ENCODE measurements at places on chromosomes 4 and X.

DNA sequence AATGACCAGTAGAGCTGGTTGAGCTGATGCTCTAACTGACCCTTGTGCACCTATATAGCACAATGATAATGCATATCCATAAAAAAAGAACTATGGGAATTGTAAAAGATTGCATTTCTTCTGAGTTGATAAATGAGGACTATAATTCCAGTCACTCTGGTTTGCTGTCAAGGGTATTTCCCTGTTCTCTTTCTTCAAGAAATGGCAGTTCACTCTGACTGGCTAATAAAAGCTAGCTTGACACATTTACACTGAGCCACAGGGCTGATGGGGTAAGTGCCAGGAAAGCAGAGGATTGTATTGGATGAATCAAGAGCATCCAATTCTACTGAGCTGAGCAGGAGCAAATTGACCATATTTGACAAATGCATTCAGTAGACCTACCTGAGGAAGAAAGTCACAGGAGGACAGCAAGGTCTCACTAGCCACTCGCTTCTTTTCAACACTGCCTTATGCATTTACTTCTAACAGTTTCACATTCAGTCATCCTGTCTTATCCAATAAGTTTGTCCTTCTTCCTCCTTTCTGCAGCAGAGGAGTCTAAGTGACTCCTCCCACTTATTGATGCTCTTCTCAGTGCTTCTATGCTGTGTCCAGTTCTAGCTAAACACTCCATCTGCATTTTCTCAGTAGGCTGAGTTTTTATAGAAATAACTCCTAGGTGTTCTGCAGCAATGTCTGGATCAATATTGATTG lies 43.0 kb downstream of the RBMX2 start:
- DNase-seq, result no peak

DNA sequence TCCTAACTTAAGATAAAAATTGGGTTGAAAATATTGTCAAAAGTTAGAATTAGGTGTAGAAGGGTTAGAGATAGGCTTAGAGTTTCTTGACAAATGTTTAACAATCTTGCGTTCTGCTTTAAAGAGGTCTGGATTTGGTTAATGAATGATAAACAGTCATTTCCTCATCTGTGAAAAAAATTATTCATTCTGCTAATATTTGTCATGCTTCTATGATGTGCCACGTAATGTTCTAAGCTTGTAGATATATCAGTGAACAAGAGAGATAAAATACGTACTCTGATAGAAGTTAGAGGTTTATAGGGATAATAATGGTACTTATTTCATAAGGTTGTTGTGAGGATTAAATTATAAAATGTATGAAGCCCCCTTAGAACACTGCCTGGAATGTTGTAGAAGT lies 443.0 kb upstream of the GALNT7 start:
- no peak for DNase-seq

DNA sequence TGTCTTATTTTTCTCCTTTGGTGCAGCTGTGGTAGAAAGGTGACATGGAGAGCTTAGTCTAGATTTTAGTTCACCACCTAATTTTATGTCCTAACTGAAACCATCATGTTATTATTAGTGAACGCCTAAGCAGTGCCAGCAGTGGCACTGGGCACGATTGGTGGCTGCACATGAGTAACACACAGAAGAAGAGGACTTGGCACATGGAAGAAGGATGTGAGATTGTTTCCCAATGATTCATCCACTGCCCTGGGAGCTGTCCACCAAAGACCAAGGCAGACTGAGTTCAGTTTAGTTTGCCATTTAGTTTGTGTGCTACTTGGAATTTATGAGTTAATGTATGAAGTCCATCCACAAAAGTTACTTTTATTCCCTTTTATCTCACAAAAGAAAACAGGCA lies 68.1 kb upstream of the NAP1L5 start:
- DNase-seq, result no peak

DNA sequence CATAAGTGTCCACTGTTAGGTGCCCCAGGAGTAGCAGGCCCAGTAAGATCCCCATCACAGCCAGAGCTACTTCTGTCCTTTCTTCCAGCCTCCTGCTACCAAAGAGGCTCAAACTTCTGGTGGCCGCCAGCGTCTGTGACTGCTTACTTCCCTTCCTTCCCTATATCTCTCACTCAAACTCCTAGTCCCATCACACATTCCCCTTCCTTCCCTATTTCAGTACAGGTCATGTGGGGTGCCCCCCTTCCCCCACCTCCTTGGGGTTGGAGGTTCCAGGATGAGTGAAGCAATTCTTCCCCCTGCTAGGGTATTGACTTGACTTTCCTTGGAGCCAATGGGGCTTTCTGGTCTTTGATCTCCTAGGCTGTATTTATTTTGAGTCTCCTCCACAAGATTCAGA lies at the start of gene VSIG4:
Gene VSIG4, minus strand, starts transcription at position 137 of the 400 bp plus-strand sequence. Its CDS starts 82 bp downstream, at position 55.
- no peak for DNase-seq

DNA sequence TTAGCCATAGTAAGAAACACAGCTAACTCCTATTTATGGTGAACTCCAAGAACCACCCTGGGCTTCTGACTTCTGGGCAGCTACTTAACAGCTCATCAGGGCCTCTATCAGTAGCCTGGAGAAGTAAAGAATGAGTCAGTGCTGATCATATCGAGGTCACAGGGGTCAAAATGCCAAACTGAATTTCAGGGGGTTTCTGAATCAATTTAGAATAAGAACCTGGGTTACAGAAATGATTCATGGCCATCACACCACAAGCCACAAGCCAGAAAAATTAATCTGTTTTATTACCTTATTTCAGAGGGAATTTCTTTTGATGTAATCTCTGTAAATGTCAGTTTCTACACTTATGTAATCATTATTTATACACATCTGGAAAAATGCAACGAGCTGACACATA lies 64.4 kb downstream of the CHST7 start:
- DNase-seq, result no peak

GRCh38 chr4:27081675-27082586 lies 221.3 kb downstream of the STIM2 start:
- no peak for DNase-seq

- no peak for DNase-seq
These were observed 24.2 kb upstream of the CAMK2D start for GRCh38 chr4:113785781-113786180.

GRCh38 chr4:14008494-14008893 lies 381.0 kb upstream of the BOD1L1 start:
- no peak for DNase-seq

- no peak for DNase-seq
These were observed 308.7 kb downstream of the DCTD start for GRCh38 chr4:182608525-182608924.

GRCh38 chr4:41865981-41866798 lies 69.0 kb upstream of the TMEM33 start:
- no peak for DNase-seq

GRCh38 chr4:79907001-79907400 lies 166.0 kb downstream of the ANTXR2 start:
- DNase-seq, result no peak

- DNase-seq, result no peak
These were observed 138.8 kb upstream of the VCX start for GRCh38 chrX:7704205-7704604.

GRCh38 chr4:34157547-34157946 lies 2086.8 kb downstream of the ARAP2 start:
- DNase-seq, result no peak

- DNase-seq, result no peak
These were observed 9.9 kb downstream of the ZNF157 start for GRCh38 chrX:47380268-47380667.

DNA sequence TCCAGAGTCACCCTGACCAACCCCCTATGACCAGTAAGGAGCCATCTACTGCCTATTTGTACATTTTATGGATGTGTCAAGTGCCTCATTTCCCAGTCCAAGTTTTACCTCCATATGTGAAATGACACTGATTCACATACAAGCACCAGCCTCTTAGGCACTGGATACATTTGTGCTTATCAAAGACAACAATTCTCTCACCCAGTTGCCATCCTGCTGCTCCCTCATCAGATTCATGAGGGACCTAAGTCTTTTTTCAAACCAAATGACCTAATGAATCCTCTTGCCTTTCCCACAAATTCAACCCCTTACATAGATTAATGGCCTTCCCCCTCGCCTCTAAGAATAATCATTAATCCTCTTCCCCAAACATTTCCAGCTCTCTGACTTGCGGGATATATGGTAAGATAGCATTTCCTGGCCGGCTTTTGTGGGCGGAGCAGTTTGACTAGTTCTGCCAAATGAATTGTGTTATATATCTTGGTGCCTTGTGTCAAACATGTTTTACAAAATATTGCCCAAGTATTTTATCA lies 233.9 kb downstream of the ARAP2 start:
- no peak for DNase-seq

DNA sequence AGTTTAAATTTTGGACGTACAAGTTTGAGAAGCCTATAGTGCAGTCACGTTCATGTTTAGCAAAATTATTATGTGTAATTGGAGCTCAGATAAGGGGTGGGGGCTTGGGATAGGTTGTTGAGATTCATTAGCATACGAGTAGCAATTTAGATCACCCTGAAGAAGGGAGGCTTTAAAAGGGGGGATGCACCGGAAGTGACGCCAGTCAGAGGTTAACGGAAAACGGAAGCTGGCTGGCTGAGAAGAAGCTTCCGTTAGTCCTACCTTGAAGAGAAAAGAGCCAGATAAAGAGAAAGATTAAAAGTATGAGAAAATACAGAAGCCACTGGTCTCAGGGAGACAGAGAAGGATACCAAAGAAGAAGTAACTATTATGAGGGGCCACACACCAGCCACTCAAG lies 1.1 kb upstream of the NXT2 start:
- peak; percentile 54 for DNase-seq

DNA sequence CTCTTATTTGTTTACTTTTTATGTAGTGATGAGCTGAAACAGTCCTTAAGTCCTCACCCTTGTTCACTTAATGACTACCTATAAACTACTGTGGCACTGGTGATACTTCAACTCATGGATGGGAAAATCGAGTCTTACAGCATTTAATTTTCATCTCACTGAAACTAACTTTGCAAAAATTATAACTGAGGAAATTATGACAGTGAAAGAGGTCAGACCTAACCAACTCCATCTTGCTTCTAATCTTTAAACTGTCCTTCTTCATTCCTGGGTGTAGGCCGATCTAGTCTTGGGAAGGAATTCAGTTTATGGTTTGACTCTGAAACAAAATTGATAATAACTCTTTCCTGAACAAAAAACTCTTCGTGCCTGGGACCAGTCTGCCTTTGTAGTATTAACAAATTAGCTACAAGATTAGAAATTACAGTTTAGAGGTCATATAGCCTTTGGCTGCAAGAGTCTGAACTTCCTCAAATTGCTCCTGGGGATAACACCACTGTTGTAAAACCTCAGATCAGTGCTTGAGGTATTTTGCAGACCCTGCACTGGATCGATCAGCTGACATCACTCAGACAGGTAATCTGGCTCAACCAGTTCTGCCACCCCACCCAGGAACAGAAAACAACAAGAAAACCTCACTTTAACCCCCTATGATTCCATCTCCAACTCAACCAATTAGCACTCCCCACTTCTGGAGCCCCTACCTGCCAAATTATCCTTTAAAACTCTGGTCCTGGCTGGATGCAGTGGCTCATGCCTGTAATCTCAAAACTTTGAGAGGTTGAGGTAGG lies 995.7 kb upstream of the PRKX start:
- no peak for DNase-seq
